ENCODE measurements at places on chromosomes 6 and 20.
A peak's percentile ranks its signal among the peaks of the same experiment; 100 is the strongest.

DNA sequence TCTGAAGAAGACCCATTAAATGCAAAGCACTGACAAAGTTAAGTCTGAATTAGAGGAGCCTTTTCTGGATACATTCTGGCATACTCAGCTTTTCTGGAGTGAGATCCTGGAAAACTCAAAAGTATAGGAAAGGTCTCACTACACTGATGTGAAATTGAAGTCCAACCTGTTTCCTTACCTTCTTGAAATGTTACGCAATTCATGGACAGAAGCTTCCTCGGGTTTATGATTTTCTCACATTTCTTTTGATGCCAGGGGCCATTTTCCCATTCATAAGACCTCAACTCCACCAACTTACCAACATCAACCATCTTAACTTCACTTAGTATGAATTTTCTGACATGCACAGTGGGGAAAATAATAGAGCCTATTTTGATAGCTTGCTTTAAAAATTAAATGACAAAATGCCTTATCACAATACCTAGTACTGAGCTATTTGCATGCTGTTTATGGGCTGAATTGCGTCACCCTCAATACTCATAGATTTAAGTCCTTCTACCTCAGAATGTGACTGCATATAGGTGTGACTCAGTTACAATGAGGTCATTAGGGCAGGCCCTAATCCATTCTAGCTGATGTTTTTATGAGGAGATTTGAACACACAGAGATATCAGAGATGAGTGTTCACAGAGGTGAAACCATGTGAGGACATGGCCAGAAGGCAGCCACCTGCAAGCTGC lies 73.4 kb upstream of the RAB32 start:
- no peak for DNase-seq

- DNase-seq: no peak
Observed at GRCh38 chr6:150503586-150504339, 95.9 kb upstream of the PLEKHG1 start.

DNA sequence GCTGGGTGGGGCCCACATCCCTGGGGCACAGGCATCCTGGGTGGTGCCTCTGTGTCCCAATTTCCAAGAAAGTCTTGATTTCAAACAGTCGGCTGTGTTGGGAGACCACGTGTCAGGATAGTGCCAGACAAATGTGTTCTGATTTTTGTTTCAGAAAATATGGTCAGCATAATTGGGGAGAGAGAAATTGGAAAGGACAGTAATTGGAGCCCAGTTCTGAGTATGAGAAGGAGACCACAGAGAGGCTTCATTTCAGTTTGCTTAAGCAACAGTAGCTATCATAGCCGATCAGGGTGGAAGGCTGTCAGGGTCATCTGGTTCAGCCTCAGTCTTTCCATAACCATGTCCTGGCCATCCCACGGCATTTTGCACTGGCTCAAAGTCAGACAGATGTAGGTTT lies 220.7 kb downstream of the CDC5L start:
- DNase-seq: no peak

- DNase-seq: no peak
Observed at GRCh38 chr6:154386848-154387717, 30.5 kb upstream of the IPCEF1 start.

GRCh38 chr20:38300438-38300837 lies 3.5 kb upstream of the BPI start:
- DNase-seq: no peak

DNA sequence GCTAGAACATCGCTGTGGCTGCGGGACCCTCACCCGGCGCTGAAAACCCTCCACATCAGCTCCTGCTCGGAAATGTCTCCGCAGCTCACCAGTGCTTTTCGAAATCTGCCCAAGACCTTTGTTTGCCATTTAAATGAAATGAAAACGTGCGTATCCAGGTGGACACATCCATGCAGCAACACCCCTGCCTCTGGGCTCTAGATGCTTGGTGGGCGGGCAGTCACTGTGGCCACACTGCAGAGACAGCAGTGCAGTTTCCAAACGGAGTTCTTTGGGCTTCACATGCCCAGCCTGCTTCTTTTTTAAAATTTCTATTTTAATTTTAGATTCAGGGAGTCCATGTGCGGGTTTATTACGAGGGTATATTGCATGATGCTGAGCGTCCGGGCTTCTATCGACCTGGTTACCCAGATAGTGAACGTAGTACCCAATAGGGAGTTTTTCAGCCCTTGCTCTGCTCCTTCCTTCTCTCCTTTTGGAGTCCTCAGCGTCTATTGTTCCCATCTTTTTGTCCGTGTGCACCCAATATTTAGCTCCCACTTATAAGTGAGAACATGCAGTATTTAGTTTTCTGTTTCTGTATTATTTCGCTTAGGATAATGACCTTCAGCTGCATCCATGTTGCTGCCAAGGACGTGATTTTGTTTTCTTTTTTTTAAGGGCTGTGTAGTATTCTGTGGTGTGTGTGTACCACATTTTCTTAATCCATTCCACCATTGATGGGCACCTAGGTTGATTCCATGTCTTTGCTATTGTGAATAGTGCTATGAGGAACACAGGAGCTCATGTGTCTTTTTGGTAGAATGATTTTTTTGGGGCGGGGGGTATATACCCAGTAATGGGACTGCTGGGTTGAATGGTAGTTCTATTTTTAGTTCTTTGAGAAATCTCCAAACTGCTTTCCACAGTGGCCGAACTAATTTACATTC lies 4.8 kb upstream of the TUBB2B start:
- no peak for DNase-seq

DNA sequence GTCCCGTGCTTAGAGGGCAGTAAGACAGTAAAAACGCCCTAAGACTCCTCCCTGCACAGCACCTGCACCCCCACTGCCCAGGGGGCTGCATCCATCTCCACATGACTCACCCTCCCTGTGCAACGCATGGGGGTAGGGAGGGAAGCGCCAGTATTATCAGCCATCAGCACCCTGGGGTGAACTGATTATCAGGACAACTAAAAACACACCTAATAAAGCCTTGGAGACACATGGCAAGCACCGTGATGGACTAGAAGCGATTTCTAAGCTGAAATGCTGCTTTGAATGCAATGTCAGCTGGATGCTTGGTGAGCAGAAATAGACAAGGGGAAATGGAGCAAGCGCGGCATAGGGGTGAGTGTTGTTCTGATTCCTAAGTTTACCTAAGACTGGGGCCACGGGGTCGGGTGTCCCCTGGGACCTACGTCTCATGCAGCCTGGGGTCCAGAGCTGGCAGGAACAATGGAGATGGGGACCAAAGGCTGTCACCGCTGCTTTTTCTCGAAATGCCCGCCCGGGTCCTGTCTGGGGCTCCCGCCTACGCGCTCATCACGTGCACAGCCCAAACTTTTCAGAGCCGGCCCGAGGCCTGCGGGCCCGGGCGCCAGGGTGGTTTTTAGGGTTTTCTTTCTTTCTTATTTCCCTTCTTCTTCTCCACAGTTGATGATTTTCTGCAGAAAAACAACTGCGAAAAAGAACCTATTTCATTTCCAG lies 702 bp upstream of the TNFAIP3 start:
- peak; percentile 74 for DNase-seq

- DNase-seq: no peak
Observed at GRCh38 chr6:162468326-162468725, 259.2 kb downstream of the PRKN start.

DNA sequence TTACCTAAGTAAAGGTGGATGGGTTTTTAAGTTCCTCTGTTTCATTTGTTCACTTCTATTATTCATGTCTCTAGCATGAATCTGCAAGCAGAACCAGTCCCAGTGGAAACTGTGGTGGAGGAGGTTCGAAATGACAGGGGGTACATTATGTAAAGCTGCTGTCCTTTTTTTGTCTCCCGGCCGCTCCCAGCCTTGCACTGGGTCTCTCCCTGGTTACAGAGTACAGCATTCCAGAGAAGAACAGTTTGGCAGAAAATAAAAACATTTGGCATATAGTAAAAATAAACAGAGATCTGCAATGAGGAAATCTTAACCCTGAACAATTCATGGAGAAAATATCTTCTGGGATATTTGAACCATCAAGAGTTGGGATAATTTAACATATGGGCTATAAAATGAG lies 34.6 kb upstream of the TAGAP start:
- no peak for DNase-seq

DNA sequence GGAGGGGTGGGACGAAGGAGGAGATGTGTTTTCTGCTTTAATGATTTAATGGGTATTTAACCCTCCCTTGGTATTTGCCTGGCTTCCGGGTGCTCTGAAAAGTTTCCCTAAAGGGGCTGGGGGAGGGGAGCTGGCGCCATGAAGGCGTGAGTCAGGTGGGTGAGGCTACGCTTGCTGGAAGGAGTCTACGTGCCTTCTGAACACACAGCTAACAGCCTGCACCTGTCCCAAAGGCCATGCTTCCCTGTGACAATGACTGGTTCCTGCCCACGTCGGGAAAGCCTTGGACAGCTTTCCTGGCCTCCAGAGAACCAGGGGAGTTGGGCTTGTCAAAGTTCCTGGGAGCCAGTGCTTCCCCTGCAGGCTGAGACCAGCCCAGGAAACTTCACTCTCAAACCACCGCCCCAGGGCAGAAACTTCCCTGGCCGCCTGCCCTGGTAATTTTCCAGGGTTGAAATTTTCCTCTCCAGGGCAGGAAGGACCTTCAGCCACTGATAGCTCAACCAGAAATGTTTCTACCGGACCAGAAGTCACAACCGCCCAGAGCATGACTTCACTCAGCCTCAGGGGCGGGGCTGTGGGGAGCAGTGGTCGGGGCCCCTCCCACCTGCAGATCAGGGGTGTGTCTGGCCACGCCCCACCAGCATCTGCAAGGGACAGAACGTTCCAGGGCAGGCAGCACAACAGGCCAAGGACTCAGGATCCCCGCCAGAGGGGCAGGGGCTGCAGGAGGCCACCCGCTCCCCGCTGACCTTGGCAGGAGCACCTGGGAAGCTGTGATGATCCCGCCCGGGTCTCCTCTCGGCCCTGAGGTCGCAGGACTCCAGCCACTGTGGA lies 18.6 kb upstream of the SLCO4A1 start:
- peak; percentile 82 for DNase-seq

DNA sequence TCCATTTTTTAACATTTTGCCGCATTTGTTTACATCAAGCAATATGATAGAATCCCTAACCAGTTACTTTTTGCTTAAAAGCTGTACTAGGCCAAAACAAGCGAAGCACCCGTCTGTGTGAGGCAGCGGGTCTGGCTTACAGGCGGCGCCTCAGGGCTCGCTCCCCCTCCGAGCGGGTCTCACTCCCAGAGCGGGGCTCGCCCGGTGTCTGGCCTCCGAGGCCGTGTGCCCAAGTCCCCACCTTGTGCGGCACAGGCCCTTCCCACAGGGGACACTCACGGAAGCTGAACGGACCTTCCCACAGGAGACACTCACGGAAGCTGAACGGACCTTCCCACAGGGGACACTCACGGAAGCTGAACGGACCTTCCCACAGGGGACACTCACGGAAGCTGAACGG lies 23.4 kb downstream of the ZBTB46 start:
- no peak for DNase-seq

GRCh38 chr6:37210313-37210968 lies 40.5 kb downstream of the PIM1 start:
- peak; percentile 69 for DNase-seq

DNA sequence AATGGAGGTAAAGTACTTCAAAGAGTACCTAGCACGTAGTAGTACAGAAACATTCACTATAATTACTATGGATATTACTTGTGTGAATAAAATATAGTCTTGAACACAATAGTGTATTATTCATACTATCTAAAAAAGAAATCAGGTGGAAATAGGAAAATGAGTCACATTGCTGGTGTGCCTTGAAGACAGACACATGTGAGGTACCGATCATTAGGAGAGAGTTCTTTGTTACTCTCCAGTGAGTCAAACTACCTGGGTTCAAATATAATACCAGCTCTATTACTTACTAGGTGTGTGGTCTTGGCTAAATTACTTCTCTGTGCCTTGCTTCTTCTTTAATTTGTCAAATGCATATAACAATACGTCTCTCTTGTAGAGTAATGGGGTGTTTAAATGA lies 50.8 kb upstream of the BEND6 start:
- DNase-seq: no peak

DNA sequence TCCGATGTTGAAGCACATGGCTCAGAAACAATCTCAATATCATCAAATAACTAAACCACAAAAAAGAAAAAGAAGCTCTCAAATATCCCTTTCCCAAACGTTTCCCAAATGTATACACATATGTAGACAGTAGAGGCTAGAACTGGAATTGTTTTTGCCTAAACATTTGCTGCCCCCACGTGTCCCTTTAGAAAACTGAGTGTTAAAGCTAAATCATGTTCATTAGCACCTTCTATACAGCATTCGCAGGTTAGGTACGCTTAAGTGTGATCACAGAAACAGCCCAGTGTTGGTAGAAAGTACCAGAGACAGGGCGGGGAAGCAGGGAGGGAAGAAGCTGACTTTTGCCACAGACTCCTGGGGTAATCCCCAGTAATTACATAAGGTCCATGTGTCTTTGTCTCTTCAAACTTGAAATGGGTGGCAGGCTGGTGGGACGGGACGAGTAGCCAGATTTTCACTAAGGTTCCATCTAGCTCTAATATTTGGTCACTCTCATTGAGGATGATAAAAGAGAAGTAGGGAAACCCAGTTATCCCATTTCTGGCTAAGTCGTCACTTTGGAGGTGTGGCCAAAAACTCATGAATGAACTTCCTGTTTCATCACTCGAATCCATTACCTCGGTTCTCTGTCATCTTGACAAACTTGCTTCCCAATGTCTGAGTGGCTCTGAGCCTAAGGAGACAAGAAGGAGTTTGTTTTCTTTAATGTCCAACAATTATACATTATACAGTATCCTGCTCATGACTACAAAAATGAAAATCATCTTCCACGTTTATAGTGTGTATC lies 15.0 kb upstream of the TFAP2A start:
- peak; percentile 40 for DNase-seq

- no peak for DNase-seq
Observed at GRCh38 chr6:130943738-130944137, 116.5 kb downstream of the SMLR1 start.

GRCh38 chr20:46640044-46640443 lies 11.2 kb downstream of the SLC13A3 start:
- DNase-seq: no peak

DNA sequence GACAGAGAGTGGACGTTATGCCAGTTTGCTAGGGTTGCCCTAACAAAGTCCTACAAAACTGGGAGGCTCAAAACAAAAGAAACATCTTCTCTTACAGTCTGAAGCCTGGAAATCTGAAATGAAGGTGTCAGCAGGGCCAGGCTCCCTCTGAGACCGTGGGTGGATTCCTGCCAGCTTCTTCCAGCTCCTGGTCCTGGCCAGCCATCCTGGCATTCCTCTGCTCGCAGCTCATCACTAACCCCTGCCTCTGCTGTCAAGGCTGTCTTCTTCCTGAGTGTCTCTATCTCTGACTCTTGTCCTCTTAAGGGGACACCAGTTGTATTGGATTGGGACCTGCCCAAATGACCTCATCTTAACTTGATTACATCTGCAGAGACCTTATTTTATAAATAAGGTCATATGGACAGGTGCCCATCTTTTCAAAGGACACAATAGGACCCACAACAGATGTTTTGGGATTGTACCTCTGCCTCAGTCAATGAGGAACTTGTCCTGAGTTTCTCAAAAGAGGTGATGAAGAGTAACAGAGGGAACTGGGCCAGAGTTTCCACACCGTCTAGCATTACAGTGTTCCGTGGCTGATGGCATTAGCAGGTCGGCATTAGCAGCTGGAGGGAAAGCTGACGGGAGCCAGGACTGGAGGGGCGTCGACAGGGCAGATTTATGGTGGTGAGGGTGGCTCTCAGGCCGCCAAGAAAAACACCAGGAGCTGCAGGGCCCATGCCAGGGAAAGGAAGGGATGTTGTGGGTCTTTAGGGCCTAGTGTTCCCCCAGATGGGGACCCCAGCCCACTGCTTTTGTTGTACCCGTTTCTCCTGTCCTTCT lies 157.3 kb downstream of the TBXT start:
- no peak for DNase-seq
